G401 (cell line): ENCODE measurements at places on chromosomes 7 and 10. TPM values are rescaled to one million over a fixed set of nuclear protein-coding genes. Genes with fewer than 3 reads are reported as not detected.

CHAT gene
- total RNA-seq, result not detected in 2 replicates

GLRX3 gene
- 426 and 496 TPM in 2 replicates for total RNA-seq

POLR2J2 gene
- total RNA-seq, result 0.37 TPM in 1 of 2 replicates, not detected in the other

- DNase-seq, result no peak
These were observed 137.7 kb downstream of the RTKN2 start for GRCh38 chr10:62130948-62131347.

DNA sequence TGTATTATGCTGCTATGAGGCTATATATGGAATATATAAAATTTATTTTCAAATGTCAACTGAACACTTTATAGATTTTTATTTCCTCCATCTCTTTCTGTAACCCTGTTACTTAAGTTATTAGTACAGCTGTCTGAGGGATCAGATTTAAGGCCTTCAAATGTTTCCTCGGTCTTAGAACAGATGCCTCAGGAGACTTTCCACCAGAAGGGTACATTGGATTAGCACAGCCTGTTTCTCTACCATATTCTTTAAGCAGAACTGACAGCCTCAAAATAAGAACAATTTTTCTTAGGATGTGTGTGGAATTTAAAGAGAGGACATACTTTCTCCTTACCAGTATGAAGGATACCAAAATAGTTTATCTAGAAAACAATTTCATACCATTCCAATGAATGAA, 53.0 kb upstream of the HGF start:
- DNase-seq, result no peak
